ENCODE measurements at places on chromosomes 1 and 21.

DNA sequence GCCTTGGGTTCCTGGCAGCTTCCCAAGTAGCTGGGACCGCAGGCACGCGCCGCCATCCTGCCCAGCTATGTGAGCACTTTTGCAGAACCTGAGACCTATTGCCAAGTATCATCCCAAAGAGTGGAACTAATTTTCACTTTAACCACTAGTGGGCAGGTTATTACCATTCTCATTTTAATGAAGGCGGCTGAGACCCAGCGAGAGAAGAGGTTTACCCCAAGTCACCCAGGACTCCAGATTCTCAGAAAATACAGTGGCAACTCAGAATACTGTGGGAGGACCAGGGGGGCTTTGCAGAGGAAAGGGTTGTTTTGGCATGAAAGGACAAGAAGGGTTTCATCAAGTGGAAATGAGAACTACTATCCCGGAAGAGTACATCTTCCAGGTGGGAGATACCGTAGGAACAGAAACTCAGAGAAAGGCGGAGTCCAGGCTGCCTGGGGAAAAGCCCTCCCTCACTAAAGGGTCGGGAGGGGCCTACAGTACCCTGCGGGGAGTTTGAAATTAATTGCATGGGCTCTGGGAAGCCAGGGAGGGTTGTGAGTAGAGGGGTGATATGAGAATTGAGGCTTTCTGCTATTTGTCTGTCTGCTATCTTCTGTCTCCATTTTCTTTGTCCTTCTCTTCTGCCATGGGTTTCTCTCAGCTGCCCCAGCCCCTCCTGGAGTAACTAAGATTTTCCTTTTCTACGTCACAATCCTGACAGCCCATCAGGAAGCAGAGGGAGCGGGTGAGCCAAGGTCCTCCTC, 7.2 kb upstream of the SEMA4A start:
- peak; percentile 59 for DNase-seq

- DNase-seq = no peak
These were observed 34.6 kb downstream of the TNR start for GRCh38 chr1:175708787-175709186.

- DNase-seq = no peak
These were observed 58.7 kb upstream of the SIM2 start for GRCh38 chr21:36640174-36640720.

DNA sequence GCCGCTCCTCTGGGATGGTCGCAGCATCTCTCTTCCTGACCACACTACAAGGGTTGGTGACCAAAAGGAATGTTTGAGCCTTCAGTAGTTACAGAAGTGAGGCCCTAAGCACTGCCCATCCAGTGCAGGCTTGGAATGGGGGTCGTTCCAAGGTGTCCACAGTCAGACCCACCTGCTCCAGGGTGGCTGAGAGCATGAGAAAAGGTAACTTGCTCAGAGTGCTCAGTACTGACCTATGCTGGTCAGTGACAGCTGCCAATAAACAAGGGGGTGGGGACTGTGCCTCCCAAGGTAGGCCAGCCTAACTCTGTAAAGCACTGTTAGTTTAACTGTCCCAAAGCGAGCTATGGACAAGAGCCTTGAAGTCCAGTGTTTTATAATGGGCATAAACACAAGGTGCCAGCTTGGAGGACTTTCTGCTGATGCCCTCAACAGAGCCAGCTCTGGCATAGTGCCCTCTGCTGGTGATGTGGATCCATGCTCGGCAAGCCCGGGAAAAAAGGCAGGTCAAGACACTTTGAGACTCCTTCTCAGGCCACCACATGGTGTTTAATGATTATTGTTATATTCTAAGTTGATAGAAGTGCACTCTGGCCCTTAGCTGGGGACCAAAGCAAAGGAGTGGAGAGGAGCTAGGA, 78.1 kb upstream of the DNAH14 start:
- peak; percentile 17 for DNase-seq

GRCh38 chr1:195876792-195877191, 731.4 kb downstream of the KCNT2 start:
- no peak for DNase-seq

- DNase-seq = no peak
These were observed 30.1 kb upstream of the EPS15 start for GRCh38 chr1:51549016-51549619.

GRCh38 chr1:105102371-105102770, 1352.7 kb downstream of the AMY1C start:
- no peak for DNase-seq

DNA sequence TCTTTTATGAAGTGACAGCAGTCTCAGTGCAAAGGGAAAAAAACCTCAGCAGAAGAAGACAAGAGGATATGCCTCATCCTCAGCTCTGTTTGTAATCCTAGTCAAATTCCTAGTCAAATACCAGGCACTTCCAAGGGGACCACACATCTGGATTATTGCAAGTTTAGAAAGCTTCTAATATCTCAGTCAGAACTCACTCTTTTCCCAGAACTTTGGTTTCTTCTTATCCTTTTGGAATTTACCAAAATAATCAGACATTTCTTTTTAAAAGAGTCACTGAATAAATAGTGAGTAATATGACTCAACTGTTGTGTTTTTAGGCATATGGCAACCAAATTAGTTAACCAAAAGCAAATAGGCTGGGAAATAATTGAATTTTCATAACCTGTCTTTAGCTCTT, 47.8 kb downstream of the PRRX1 start:
- no peak for DNase-seq

GRCh38 chr1:119912963-119913362, 16.6 kb upstream of the ADAM30 start:
- no peak for DNase-seq

- no peak for DNase-seq
These were observed 74.2 kb upstream of the CD53 start for GRCh38 chr1:110798691-110799256.

DNA sequence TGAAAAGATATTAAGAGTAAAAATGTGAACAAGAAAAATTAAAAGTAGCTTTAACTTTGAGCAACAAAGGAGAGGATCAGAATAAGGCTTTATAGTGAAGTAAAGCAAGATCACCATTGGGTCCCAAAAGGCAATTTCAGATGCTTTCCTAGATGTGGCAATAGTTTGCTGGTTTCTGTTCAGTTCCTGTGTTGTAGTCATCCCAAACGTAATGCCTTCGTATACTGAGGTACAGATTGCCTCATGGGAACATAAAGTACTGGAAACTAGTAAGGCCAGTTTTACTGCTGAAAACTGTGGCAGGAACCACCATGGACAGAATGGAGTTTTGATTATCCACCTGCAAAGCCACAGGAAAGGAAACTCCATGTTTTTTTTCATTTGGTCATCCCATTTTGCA, 283.5 kb upstream of the SGIP1 start:
- DNase-seq = no peak

GRCh38 chr1:159646687-159647086, 59.1 kb downstream of the APCS start:
- no peak for DNase-seq

DNA sequence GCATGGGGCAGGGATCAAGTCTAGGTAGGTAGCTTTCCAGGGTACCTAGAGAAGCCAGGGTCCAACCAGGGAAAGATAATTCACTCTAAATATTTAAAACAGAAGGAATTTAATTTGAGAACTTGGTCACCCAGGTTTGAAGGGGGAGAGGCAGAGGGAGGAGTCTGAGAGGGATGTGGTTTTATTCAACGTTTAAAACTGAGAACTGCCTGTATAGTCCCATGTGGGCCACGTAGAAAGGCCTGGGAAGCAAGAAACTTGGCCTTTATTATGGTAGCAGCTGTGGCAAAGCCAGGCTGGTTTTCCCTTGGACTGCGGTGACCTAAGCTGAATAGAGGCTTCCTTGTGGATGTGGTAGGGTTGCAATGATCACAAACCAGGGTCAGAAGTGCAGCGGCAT, 42.0 kb upstream of the DUSP10 start:
- no peak for DNase-seq

DNA sequence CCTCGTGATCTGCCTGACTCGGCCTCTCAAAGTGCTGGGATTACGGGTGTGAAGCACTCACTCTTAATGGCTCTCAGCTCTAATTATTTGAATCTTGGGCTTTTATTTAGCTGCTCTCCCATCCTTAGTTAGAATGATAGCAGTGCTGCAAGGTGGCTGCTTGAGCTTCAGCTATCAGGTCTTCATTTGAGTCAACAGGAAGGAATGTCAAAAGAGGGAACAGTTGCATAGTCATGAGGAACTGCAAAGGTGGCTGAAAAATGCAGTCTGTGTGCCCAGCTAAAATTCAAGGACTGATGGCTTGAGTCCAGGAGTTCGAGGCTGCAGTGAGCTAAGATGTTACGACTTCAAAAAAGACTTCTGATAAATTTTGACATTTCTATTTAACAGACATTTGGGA, 55.6 kb downstream of the UCK2 start:
- no peak for DNase-seq

DNA sequence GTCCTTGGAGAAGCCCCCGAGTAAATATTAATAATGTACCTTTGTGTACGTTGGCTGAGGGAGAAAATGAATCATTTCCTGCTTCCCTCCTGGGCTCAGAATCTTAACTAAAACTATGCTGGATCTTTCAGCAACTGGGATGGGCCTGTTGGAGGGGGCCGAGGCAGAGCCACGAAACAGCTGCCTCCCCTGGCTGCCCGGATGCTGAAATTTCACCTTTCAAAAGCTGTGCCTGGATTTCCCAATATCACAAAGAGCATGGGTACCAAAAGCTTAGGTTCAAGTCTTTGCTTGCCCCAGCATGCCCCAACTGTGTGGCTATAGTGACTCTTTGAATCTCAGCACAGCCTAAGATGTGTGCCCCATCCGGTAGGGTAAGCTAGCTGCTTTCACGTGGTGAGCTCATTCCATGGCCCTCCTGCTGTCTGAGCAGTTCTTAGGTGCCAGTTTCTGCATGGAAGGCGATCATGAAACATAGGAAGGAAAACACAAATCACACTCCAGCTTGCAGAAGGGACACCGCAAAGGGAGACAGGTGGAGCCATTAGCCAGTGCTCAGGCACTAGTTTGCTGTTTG, 473.5 kb downstream of the PTPRU start:
- DNase-seq = no peak

DNA sequence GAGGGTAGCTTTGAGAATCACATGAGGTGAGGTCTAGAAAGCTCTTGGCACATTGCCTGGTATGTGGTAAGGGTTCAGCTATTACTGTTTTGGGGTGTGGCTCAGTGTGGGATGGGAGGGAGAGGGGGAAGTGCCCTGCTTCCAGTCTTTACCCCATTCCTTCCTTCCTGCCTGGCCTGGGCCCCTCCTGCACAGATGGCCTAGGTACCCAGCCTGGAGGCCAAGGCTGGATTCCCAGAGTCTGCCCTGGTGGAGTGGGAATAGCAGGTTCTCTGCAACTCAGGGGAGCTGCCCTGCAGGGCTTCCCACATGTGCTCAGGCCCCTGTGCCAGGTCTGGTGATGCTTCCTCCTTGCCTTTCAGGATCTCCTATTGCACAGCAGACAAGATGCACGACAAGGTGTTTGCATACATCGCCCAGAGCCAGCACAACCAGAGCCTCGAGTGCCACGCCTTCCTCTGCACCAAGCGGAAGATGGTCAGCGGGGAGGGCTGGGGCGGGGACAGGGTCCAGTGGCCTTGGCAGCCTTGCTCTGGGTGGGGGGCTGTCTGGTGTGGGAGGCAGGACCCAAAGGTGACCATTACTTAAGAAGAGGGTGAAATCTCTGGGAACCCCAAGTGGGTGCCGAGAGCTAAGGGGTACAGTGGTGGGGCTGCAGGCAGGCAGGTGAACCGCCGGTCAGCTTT, 13.5 kb downstream of the LDLRAP1 start:
- peak; percentile 54 for DNase-seq

DNA sequence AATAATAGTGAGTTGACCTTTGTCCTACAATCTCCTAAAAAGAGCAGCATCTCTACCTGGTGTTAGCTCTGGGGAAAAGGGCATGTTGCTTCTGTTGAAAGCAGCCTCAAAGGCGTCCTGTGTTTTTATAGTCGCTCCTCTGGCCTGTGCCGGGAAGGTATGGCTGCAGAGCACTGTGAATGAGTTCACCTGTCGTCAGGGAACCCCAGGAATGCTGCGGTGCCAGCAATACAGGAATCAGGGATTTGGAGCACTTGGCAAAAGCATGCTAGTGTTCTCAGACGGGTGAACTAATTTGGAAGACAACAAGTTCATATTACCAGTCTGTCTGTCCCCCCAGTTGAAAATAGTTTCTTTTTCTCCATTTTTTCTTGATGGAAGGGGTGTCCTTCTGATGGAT, 60.3 kb upstream of the PGD start:
- DNase-seq = no peak

DNA sequence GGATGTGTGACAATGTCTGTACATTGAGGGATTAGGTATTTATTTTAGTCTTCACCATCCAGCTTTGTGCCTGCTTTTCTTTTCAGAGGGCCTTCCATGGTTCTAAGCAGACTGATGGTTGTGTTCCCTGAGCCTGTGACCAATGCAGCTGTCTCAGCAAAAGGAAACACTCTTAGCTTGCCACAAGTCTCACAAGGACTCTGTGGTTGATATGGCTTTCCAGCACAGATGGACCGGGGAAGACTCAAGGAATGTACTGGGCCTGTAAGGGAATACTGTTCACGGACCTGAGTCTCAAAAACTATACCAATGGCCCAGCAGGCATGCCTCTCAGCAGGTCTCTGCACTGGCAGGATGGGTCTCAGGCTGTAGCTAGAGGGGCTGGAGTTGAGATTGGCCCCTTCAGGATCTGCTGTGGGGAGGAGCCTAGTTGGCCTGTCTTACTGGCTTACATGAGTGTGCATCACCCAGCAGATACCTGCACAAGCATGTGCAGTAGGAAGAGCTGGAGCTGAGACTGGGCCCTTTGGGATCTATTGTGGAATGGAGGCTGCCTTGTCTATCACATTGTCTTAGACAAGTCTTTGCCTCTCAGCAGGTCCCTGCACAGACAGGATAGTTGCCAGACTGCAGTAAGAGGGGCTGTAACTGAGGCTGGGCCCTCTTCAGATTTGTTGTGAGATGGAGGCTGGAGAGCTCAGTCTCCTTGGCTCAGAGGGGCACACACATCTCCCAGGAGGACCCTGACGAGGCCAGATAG, 52.0 kb upstream of the PDC start:
- no peak for DNase-seq

DNA sequence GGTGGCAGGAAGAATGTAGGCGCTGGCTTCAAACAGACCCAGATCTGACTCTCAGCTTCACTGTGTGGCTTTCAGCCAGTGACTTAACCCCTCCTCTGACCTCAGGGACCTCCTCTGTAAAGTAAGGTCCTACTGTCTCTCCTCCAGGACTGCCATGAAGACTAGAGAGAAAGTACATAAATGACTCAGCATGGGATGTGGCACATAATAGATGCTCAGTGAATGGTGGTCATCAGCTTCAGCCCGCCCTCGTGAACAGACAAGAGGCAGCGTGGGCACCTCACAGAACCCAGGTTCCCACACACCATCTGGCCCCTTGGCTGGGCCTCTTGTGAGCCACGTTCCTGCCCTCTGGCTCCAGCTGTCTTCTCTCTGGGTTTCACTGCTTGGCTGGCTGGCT, 126.0 kb downstream of the SYF2 start:
- no peak for DNase-seq

GRCh38 chr1:241688940-241689368, 36.9 kb downstream of the WDR64 start:
- DNase-seq = no peak
